ENCODE measurements at places on chromosomes 7 and 10.

- DNase-seq, result no peak
Observed at GRCh38 chr10:122199070-122199469, 72.0 kb upstream of the BTBD16 start.

DNA sequence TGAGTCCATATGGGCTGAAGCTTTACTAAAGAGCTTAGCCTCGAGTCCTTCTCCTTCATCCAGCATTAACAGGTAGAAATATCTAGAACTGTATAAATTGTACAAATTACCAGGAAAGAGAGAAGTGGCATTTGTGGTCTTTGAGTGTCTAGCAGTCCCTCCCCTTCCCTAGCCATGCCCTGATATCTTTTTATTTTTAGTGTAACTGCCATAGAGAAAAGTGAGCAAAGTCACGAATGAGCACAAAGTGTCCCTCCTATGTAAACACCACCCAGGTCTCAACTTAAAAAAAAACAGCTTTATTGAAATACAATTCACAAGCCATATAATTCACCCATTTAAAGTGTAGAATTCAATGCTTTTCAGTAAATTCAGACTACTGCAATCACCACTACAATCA, 339.0 kb upstream of the ZMIZ1 start:
- no peak for DNase-seq

DNA sequence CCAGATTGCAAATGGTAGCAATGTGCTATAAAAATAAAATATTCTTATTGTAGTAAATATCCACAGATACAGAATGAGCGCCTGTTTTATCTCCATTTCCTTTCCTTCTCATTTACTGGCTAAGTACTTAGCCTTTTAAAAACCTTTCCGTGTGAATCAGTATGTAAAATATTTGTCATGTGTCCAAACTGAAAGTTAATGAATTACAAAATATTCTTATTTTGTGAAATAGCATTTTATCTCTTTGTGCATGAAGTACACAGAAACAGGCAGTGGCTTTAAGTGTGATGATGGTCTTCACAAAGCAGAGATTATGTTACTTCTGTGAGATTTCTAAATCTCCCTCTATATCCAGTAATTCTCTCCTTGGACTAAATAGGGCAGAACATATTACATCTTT, 56.7 kb upstream of the KIAA1217 start:
- no peak for DNase-seq

- DNase-seq, result no peak
Observed at GRCh38 chr10:90023950-90024349, 322.6 kb downstream of the KIF20B start.

- no peak for DNase-seq
Observed at GRCh38 chr10:132518572-132519381, 18.8 kb upstream of the INPP5A start.

- DNase-seq, result no peak
Observed at GRCh38 chr10:102408728-102409603, 9.6 kb downstream of the PSD start.

DNA sequence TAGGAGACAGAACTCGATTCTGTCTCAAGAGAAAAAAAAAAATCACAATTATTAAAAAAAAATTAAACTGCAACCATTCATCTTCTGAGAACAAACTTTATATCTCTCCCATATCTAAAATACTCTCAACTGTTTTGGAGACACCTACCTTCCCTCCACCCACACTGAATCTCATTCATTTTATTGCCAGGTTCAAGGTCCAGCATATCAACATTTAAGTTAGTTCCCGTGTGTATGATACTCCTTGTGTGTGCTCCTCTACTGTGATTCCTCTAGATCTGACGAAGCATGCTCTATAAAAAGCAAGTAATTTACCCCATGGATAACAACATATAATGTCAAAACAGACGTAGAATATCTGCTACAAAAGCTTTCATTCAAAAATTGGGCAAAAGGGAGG, 351.8 kb upstream of the SORCS1 start:
- DNase-seq, result no peak

DNA sequence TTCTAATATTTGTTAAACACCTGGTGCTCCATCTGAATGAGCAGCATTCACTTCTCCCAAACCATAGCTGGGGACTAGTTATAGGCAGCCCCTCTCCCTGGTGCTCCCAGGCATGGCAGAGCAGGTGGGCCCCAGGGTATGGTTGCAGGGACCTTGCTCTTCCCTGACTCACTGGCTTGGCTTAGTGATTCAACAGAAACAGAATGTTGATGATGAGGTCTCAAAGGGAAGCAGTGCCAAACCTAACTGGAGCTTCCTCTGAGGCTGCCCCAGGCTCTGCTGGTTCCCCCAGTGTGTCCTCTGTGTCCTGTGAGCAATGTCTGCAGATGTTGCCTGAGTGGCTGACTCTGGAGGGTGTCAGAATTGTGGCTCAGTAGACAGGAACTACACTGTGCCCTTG, 3.7 kb downstream of the GPR26 start:
- DNase-seq, result no peak

DNA sequence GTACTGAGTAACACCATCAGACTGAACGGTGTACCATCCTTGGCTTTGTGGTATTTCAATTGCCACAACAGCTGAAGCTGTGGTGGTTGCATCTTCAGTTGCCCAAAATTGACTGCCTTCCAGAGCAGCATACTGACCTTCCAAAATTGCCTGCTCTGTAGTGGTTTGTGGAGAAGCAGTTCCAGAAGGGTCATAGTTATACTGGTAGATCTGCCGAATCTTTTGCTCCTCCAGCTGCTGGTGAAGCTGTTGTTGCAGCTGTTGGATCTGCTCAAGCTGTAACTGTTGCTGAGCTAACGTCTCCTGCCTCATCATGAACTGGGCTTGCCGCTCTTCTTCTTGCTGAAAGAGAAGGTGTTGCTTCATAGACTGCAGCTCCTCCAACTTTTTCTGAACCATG, 212.2 kb downstream of the PCLO start:
- DNase-seq, result no peak

DNA sequence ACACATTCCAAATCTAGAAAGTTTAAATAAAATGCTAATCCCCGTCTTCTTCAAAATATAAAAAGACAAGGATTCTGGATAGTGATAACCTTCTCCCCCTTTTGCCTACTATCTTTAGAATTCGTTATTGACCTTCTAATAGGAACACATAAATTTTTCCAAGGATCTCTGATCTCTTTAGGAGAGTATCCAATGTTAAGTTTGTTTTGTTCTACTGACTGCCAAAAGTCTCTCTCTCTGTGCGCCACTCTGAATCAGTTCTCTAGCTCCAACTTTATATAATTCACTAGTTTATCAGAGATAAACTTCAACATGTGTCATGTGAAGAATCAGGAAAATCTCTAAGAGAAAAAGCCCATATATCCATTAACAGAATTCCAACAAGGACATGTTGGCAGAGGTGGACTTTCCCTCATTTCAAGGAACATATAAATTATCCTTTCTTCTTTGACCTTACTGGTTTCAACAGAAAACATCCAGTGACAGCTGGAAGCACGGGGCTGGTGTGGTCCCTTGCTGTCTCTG, 615.6 kb downstream of the KCNMA1 start:
- DNase-seq, result no peak

- no peak for DNase-seq
Observed at GRCh38 chr10:29446327-29446726, 157.5 kb downstream of the LYZL1 start.

GRCh38 chr7:30511973-30512662, 7.5 kb upstream of the GGCT start:
- no peak for DNase-seq

DNA sequence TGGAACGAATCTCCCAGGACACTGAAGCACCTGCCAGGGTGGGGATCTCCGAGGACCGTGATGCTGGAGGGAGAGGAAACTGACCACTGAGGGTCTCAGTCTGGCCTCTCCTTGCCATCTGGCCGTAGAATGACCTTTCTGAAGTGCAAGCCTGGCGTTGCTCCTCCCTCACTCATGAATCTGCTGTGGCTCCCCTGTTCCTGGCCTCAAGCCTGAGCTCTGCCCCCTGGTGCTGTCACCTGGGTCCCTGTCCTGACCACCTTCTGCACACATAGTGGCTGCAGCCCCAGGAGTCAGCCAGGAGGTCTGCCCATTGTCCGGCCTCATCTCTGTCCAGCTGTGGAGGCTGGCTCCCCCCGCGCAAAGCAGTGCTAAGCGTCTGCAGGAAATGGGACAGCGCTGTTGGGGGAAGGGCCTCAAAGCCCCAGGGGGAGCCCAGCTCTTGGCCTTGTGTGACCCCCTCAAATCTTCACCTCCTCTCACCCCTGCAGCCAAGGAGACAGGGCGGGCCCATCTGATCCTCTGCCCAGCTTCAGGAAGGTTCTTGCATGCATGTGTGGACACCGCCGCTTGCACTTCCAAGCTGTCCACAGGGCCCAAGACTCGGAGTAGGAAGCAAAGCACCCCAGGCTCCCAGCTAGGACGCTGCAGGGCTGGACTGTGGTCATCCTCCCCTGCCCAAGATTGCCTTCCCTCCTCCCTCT, 65.7 kb downstream of the MYL10 start:
- DNase-seq, result no peak

DNA sequence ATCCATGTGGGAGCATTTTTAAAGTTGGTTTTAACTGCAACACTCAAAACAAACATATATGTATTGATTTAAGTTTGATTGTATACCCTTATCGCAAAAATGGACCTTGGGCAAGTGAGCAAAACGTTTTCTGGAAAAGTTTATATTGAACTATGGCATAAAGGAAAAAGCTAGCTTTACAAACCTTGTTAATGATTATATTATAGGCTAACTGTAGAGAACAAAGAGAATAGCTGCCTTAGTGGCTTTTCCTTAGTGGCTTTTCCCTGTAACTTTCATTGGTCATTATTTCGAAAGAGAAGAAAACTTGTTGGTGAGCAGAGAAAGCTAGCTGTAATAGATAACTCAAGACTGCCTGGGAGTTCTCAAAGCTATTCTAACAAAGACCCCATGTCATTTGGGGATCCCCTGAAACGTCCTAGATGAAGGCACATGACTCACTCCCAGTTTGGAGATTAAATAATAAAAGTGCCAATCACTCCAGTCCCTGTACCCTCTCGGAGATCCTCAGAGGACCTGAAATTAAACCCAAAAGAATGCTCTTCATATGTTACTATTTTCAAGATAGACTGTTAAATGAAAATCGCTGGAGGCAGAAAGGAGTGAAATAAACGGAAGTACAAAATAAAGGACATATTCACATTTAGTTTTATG, 92.1 kb downstream of the SRI start:
- DNase-seq, result no peak

GRCh38 chr10:74955796-74956195, 129.4 kb downstream of the KAT6B start:
- no peak for DNase-seq

GRCh38 chr7:143147070-143147469, 15.2 kb downstream of the PIP start:
- no peak for DNase-seq

DNA sequence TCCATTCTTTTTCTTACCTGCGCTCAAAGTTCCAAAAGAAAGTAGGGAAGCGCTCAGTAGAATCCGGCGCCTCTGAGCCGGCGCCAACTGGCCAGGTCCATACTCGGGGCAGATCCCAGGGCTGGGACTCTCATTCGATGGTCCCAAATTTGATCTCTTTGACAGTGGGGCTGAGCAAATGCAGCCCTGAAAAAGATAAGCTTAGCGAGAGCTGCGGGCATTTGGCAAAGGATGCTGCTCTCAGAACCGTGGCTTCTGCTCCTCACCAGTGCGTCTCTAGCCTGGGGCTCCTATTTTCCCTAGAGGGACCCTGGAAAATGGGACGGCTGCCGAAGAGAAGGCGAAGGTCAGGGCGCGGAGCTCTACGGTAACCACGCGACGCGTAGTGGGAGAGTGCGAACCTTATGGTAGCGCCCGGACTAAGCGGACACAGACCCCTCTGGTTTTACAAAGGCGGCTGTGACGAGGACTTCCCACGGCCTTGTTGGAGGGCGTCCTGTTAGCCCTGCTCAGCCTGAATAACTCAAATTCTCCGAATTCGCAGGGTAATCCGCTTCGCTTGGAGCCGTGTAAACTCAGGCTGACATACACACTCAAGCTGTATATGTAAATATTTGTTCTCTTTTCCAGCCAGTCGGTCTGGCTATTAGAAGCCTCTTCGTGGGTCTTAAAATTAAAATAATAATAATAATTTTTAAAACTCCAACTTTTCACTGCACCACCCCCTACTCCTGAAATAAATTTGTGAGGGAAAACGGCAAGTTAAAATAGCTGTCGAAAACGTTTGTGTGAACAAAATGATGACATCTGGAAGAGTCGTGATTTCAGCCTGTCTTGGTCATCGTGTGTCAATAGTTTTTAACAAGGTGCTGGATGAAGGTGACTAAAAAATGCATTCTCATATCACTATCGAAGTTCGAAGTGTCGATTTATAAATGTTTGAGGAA, 869 bp upstream of the TBX20 start:
- no peak for DNase-seq

DNA sequence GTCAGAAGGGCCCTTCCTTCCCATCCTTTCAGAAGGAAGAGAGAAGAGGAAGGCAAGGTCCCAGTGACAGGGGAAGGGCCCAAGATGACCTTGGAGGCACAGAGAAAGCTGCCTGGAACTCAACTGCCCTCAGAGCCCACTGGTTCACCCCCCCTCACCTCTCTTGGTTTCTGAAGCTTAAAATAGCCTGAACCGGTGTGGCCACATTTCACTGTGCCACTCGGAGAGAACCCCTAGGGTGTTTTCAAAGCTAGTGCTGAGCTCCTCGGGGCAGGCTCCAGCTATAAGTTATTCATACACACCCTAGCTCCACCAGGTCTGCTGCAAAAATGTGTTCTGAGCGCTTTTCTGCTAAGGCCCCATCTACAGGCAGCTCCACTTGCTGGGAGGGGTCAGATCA, 60.9 kb upstream of the ADRB1 start:
- DNase-seq, result no peak

- DNase-seq, result no peak
Observed at GRCh38 chr7:150377635-150378034, 1.5 kb upstream of the ZNF775 start.

- no peak for DNase-seq
Observed at GRCh38 chr7:157977306-157977705, 610.3 kb downstream of the PTPRN2 start.

GRCh38 chr7:47600199-47601118, 18.5 kb upstream of the TNS3 start:
- DNase-seq, result no peak

DNA sequence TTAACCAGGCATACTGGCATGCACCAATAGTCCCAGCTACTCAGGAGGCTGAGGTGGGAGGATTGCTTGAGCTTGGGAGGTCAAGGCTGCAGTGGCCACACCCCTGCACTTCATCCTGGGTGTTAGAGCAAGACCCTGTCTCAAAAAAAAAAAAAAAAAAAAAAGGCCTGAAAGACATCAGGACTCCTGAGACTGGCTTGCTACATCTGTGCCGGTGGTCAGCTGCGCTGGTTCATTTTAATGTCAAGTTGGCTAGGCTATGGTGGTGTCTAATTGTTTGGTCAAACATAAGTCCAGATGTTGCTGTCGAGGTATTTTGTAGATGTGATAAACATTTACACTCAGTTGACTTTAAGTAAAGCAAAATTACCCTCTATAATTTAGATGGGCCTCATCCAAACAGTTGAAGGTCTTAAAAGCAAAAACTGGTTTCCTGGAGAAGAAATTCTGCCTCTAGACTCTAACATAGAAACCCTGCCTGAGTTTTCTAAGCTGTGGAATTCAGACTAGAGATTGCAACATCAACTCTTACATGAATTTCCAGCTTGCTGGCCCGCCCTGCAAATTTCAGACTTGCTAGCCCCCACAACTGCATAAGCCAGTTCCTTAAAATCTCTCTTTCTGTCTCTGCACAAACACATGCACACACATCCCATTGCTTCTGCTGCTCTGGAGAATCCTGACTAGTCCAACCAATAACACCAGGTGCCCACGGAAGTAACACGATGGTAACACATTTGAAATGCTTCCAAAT, 18.2 kb downstream of the MYOF start:
- DNase-seq, result no peak

- DNase-seq, result no peak
Observed at GRCh38 chr7:20111821-20112542, 105.2 kb downstream of the MACC1 start.

GRCh38 chr10:625333-625696, 64.2 kb downstream of the DIP2C start:
- DNase-seq, result no peak

Measured in A549 (cell line).